ENCODE measurements at places on chromosomes 2 and 18.

GRCh38 chr2:174608866-174609214 is 11.2 kb upstream of the WIPF1 start:
- DNase-seq: no peak

- DNase-seq: no peak
Observed at GRCh38 chr2:98242003-98242402, 104.3 kb upstream of the CNGA3 start.

- no peak for DNase-seq
Observed at GRCh38 chr18:36610258-36610657, 218.5 kb downstream of the TPGS2 start.

- DNase-seq: no peak
Observed at GRCh38 chr2:47297767-47298425, 105.1 kb upstream of the MSH2 start.

- DNase-seq: no peak
Observed at GRCh38 chr2:236131073-236131692, 37.0 kb downstream of the GBX2 start.

Measured in DND-41 (cell line).